ENCODE measurements at places on chromosomes 12 and 14. TPM values are rescaled to one million over a fixed set of nuclear protein-coding genes. Genes with fewer than 3 reads are reported as not detected.

DNA sequence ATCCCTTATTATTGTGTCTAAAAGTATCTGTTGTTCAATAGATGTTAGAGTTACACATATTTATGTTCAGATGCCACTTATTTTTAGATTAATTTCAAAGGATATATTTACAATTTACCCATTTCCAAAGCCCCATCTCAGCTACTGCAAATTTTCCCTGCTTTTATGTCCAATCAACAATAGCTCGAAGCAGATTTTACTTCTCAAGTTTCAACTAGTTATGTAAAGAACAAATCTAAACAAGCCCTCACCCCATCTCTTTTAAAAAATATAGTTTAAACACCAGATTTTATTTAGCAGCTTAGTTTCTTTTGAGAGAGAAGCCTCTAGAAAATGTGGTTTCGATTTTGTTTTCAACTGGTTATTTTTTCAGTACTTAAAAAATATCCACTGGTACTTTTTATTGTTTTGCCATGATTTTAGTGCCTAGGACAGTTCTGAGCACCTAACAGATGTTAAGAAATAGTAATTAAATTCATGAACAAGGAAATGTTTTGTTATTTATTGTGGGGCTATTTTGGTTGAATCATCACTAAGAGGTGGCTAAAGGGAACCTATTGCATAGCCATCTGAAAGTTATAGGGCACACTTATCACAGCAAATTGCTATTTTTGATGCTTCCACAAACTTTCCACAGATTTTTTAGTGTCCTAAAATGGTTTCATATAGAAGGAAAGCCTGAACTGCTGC lies 96.2 kb upstream of the BMP4 start:
- DNase-seq: no peak

GRCh38 chr12:83461336-83461935 lies 774.7 kb downstream of the TMTC2 start:
- no peak for DNase-seq

DNA sequence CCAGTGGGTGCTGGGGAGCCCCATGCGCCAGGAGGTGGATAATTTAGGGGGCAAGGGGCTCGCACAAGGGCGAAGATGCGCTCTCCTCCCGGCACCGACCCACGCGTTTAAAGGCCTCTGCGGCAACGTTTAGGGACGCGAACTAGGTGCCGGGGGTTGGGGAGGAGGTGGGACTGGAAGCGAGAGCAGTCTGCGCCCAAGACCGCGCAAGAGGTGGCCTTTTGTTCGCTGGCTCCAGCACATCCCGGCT lies 1.3 kb downstream of the SLC38A1 start:
- no peak for DNase-seq

Gene ZNF605
- 18.8 TPM for total RNA-seq

DNA sequence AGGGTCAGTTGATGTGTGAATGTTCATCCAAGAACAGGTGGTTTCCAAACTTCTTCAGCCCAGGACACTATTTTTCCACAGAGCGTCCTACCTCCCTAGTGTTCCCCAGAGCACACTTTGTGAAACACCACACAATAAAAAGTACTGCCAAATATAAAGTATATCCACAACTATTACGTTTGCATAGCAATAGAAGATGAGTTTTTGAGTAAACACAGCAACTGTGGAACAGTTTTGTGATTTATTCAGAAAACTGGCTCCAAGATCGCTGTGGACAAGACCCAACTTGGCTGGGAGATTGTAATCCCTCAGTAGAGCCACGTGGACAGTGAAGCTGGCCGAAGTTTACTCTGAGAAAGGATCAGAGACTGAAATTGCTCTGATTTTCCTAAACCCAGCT lies 14.5 kb upstream of the MAP1LC3B2 start:
- no peak for DNase-seq

- DNase-seq: no peak
Observed at GRCh38 chr14:76792422-76792821, 20.3 kb downstream of the ANGEL1 start.

Gene SLC5A8
- 3.3 TPM for total RNA-seq

Gene PRH2
- total RNA-seq: not detected

- DNase-seq: no peak
Observed at GRCh38 chr14:72341686-72342085, 409.5 kb downstream of the RGS6 start.

Gene APOF
- total RNA-seq: not detected

Gene SLC4A8
- 25.3 TPM for total RNA-seq

Gene EDDM3A
- not detected for total RNA-seq

GRCh38 chr12:4806439-4807115 lies 86.4 kb downstream of the GALNT8 start:
- DNase-seq: no peak

- DNase-seq: no peak
Observed at GRCh38 chr14:76687611-76688382, 73.5 kb upstream of the VASH1 start.

Gene EML5
- 32.6 TPM for total RNA-seq

Gene ST8SIA1
- total RNA-seq: 17.5 TPM

- DNase-seq: no peak
Observed at GRCh38 chr12:71999795-72000194, 61.1 kb downstream of the TPH2 start.

GRCh38 chr14:71613168-71613567 lies 319.1 kb upstream of the RGS6 start:
- DNase-seq: no peak

- no peak for DNase-seq
Observed at GRCh38 chr14:21978999-21979314, 305.3 kb upstream of the OR4E1 start.

Gene PLEKHH1
- 7.3 TPM for total RNA-seq

GRCh38 chr14:105261781-105262180 lies 13.4 kb downstream of the BTBD6 start:
- DNase-seq: no peak

GRCh38 chr14:98666545-98666944 lies 605.5 kb downstream of the BCL11B start:
- no peak for DNase-seq

Gene TPH2
- total RNA-seq: under 0.01 TPM

Gene CDC42BPB
- 64.0 TPM for total RNA-seq

Gene A2ML1
- total RNA-seq: 0.41 TPM

DNA sequence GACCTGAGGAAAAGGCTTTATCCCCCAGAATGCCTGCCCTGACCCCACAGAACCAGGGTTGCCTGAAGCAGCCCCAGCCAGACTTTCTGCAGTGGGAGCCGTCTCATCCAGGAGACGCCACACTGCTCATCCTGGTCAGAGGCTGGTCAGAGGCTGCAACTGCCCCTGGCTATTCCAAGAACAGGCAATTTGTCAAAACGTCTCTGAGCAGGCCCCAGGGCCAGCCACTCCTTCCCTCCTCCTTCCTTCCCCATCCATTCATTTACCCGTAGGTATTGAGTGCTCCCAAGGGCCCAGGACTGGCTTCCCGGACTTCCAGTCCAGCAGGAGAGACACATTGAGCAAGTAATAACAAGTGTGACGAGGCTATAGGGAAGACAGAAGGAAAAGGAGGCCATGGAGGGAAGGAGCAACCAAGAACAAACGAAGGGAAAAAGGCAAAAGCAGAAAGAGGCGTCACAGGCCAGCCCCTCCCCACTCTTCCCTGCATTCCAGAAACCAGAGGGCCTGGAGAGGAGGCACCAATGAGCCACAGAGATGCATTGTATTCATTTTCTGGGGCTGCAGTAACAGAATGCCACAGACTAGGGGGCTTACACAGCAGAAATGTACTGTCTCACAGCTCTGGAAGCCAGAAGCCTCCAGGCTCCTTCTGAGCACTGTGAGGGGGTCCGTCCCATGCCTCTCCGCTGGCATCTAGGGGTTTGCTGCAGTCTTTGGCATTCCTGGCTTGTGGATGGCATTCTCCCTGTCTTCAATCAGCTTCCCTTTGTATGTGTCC lies 21.0 kb upstream of the CD9 start:
- DNase-seq: no peak

Gene PHC1
- 24.9 TPM for total RNA-seq

- DNase-seq: no peak
Observed at GRCh38 chr14:94679937-94680861, 68.0 kb downstream of the SERPINA3 start.
